ENCODE measurements at places on chromosomes 5 and 9.

DNA sequence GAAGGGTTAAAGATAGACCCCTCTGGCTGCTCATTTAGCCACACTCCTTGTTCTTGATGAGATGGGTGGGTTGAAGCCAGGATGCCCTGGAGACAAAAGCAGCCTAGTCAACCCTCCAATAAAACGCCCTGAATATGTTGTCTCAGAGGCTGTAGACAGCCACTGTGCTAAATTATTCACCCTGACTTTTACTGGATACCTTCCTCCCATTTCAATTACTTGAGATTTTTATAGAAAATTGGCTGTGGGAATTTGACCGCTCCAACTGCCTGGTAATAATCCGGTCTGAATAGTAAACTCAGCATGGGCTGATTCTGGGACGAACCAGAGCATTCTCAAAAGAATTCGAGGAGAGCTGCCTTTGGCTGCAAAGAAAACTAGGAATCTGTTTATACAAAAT lies 104.2 kb downstream of the SNX18 start:
- no peak for DNase-seq

DNA sequence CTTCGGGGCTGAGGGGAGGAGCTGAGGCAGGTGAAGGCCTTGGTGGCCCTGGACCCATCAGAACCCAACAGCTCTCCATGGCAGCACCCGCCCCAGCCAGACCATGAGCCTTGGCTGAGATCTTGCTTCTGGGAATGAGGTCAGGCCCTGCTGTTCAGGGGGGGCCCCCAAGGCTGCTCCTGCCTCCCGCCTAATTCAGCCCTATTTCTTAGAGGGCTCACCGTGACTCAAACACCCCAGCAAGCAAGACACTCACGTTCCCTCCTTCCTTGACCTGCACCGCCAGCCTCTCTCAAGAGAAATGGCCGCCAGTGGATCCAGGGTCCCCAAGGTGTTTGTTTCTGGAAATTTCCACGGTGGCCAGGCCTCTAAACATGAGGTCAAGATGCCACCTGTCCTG lies 61.4 kb upstream of the PPP1R26 start:
- DNase-seq, result no peak

DNA sequence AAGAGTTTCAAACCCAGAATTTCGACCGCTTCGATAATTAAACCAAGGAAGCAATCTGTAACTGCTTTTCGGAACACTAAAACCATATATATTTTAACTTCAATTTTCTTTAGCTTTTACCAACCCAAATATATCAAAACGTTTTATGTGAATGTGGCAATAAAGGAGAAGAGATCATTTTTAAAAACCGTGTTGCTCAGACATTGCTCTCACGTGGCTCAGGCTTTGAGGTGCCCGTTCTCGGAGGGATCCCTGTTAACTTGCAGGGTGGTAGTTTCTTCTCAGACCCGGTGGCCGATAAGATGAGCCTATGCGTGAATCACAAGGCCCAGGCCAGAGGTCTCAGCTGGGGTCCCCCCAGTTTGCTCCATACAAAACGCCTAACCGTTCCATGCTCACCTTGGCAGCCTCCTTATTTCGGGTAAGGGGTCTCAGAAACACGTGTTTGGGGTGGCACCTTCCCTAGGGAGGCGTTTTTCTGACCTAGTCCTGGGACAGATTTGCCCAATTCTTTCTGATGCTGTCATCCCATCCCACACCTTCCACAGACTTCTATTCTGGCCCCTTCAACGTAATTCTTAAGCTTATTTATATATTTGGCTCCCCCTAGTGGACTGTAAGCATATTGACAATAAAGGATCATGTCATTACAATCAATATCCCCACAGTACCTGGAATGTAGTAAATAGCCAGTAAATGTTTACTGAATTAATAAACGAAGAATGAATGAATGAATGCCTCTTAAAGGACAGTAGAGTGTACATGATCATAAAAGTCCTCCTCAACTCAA lies 48.1 kb downstream of the THBS4 start:
- DNase-seq, result no peak

DNA sequence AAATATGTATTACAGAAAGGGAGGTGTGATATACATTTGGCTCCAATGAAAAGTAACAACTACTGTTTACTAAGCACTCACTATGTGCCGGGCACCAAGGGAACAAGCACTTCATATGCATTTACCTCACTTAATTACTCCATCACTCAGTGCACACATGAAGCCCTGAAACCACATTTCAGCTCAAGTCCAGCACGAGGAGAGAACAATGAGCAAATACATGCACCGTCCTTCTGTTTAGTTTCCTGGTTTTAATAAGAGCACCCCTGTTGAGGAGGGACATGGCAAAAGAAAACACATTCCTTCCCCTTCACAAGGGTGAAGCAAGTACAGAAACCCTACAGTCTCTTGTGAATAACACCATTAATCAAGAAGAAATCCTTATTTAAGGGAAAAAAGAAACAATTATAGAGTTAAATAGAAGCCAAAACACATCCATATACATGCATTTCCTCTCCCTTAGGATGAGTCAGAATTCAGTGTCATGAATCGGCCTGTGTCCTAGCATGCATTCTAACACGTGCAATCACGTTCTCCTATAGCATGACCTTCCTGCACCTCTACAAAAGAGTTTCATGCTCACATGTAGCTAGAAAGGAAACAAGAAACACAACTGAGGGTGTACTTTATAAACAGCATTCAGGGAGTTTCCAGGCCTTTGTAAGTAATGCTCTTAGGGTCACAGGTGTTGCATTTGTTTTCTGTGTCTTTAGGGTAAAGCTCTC lies 411.6 kb downstream of the BNC2 start:
- no peak for DNase-seq

DNA sequence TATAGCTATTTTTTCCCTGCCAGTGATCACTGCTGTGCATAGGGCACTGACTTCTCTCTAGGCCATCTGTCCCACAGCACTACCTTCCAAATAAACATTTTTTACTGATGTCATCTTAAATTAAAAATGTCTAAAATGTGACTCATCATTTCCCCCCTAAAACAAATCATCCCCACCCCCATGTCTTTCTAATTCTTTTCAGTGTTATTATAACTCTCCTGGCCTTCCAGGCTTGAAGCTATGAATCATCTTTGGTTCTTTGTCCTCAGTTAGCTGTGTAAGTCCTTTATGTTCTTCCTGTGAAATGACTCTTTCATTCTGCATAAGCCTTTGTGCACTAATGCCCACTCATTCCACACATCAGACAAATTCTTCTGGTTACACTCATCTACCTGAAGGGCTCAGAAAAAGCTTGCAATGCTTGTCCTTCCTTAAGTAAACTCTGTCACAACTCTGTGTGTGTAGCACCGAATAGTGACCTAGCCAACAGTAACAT lies 78.1 kb downstream of the CFAP95 start:
- DNase-seq, result no peak

- no peak for DNase-seq
Observed at GRCh38 chr5:81232464-81233079, 550 bp upstream of the CKMT2 start.

GRCh38 chr9:120532475-120532874 lies 47.5 kb downstream of the CDK5RAP2 start:
- peak; percentile 49 for DNase-seq

- no peak for DNase-seq
Observed at GRCh38 chr9:70502690-70503089, 88.2 kb upstream of the KLF9 start.

GRCh38 chr9:134236001-134236421 lies 71.6 kb upstream of the RNU6ATAC start:
- no peak for DNase-seq

GRCh38 chr5:35853631-35854030 lies 3.1 kb upstream of the IL7R start:
- DNase-seq, result no peak

DNA sequence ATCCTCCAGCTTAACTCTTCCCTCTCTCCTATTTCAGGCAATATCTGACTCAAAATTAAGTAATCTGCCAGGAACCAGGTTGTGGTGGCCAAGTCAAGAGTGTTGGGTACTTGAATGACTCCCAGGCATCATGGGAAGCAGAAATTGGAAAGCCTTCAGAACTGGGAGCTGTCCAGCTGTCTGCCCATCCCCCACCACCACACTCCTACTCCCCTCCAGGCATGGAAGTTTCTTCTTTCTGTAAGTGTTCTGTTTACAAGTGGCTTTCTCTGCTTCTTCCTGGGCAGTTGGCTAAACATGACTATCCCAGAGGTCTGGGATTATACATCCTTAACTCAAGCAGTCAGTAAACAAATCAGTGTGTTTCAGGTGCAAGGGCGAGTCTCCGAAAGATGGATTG lies 14.6 kb upstream of the PBX3 start:
- DNase-seq, result no peak

GRCh38 chr5:42429694-42430093 lies 6.5 kb downstream of the GHR start:
- no peak for DNase-seq

- DNase-seq, result no peak
Observed at GRCh38 chr5:153157156-153157555, 333.3 kb upstream of the GRIA1 start.

DNA sequence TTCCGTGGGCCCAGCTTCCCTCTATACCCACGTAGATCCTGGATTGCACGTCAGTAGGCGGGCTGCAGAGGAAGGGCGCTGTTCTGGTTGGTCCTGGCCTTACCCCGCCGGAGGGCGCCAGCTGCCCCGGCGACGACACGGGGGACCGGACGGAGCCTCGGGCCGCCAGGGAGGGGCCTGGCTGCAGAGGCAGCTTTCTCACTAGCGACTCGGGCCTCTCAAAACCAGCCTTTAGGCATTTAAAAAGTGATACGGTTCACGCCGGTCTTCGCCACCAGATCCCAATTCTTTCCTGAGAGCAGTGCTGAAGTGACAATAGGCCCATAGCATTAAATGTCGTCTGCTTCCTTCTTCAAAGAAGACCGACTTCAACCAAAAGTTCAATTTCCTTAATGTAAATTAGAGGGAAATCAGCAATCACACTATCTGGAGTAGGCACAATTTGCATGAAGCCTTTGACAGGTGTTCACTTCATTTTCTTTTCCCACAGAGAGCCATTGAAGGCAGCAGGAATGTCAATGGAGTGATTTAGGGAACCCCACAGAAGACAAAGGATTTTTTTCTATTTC lies 17.6 kb upstream of the UBE2D2 start:
- peak; percentile 19 for DNase-seq

DNA sequence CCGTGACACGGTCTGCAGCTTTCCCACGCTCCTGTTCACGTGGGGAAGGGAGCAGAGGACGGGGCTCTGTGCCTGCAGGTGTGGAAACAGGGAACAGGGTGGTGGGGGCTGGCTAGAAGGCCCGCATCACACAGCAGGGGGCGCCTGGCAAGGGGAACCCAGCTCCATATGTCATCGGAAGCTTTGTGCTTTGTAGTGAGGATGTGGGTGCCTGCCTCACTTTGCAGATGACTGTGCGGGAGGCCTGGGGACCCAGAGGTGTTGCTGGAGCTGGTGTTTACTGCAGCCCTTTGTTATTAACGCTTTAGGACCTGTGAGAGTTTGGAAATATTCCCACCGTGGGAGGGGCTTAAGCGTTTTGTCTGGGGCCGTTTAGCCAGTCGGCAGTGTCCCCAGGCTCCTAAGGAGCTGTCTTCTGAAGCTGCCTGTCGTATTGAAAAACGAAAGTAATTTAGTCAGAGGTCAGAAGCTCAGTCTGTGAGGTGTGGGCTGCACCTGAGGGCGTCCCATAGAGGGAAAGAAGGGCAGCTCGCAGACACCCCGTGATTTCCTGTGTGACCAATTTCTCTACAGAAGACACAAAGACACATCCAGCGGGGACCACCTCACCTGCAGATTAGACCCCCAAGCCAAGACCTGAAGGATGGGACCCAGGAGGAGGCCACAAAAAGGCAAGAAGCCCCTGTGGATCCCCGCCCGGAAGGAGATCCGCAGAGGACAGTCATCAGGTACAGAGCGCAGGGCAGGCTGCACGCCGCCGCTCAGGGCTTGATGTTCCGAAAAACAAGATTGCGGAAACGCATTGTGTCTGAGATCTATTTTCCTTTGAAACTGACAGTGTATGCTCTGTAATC lies 9.1 kb downstream of the MAN1B1 start:
- peak; percentile 41 for DNase-seq

- no peak for DNase-seq
Observed at GRCh38 chr5:18503797-18504328, 869.6 kb downstream of the TAF11L14 start.

DNA sequence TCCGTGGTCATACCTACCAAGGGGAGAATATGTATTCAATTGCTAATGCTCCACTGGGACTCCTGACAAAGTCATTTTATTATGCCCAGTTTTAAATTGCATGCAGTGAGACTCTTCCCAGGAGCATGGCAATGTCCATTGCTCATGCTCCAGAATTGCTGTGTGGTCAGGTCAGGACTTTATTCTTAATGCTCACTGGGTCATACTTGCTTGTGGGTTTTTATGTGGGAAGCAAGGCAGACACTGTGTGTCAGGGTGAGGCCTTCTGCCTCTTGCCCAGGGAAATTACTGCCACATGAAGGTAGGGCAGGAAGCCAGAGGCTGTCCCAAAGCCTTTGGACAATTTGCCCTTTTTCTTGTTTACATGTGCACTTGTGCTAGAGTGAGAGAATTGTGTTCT lies 164.6 kb upstream of the MEF2C start:
- no peak for DNase-seq

DNA sequence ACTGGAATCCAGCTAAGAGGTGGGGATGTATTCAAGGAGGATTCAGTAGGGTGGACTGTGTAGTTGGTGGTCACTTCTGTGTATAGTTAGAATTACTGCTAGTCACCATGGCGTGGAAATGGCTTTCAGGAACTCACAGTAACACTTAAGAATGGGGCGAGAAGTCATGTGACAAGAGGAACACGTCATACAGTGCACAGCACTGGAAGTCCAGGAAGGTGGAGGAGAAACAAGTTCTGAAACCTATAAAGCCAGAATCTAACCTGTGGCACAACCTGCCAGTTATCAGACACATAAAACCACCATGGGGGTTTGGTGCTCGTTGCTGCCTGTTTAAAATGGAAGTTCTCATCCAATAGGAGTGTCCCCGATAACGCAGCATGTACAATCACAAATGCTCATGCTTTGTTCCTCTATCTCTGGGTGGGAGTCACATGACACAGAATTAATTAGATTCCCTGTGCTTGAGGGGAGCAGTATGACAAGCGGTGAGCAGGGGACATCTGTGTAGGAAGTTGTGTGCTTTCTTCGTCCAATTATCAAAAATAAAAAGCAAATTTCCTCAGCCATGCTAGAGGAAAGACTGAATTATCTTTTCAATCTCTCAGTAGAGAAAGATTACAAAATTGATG lies 193.0 kb downstream of the SPOCK1 start:
- DNase-seq, result no peak

DNA sequence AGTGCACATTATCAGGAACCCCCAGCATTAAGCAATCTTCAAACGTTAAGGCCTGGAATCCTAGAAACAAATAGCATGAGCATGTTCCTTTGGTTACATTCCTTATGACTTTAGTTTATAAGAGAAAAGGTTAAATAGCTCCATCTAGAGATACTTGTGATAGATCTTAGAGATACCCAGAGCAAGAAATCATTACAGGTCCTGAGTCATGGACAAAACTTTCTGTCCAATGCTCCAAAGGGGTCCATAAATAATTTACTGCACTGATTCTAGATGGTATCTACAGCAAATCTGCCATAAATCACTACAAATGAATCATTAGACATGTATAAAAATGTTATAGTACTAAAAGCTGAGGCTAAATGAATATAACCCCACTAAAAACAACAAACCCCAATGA lies 139.6 kb downstream of the HTR1A start:
- no peak for DNase-seq

Measured in large intestine (tissue), 12 donors.